ENCODE measurements at places on chromosomes 11 and 22. TPM values are rescaled to one million over a fixed set of nuclear protein-coding genes. Genes with fewer than 3 reads are reported as not detected.

GPHA2 gene
- not detected for total RNA-seq

SCGB1C1 gene
- total RNA-seq, result not detected

PIH1D2 gene
- total RNA-seq, result 0.49 TPM

TMEM45B gene
- total RNA-seq, result 0.24 TPM

CD3E gene
- 630 TPM for total RNA-seq

CSNK1E gene
- total RNA-seq, result 154 TPM

SCGB1A1 gene
- not detected for total RNA-seq

APOA1 gene
- not detected for total RNA-seq

CNGA4 gene
- 0.10 TPM for total RNA-seq

TEX54 gene
- total RNA-seq, result 1.3 TPM

COPB1 gene
- 101 TPM for total RNA-seq

KCNJ4 gene
- total RNA-seq, result not detected

PAX6 gene
- total RNA-seq, result not detected

SYNGR1 gene
- not detected for total RNA-seq

MYRF gene
- 0.78 TPM for total RNA-seq

CCDC87 gene
- total RNA-seq, result 0.29 TPM

OR10A3 gene
- not detected for total RNA-seq

TRIM51 gene
- total RNA-seq, result not detected
